ENCODE measurements at places on chromosomes 3 and 15.

- peak overlapping the region; percentile 48 for H3K27ac ChIP-seq
- no peaks in the 10 kb centered on the region for H3K4me1 ChIP-seq
- no peak for DNase-seq
- no peaks in the 10 kb centered on the region for H3K36me3 ChIP-seq
- no peak overlapping the region for H3K4me3 ChIP-seq
Observed at GRCh38 chr3:42369832-42370231, 40.6 kb downstream of the LYZL4 start.

GRCh38 chr3:127669541-127670228, 3.1 kb upstream of the ABTB1 start:
- no peaks in the 10 kb centered on the region for H3K4me1 ChIP-seq
- no peak overlapping the region for H3K4me3 ChIP-seq
- no peaks in the 10 kb centered on the region for H3K27me3 ChIP-seq

GRCh38 chr3:12484198-12484982, at the start of gene TSEN2:
TSS of gene TSEN2 (plus strand) at chr3:12484480. CDS start at chr3:12489801, 5,321 bp downstream.
- DNase-seq: peak; percentile 90
- H3K27me3 ChIP-seq: no peaks in the 10 kb centered on the region
- peak within 1 kb of the TSS; percentile 74 for H3K27ac ChIP-seq
- peak within 1 kb of the TSS; percentile 70 for H3K4me3 ChIP-seq
- no peaks in the 10 kb centered on the region for H3K4me1 ChIP-seq

GRCh38 chr15:42146551-42147430, 9.6 kb downstream of the PLA2G4F start:
- H3K27ac ChIP-seq: no peak overlapping the region
- DNase-seq: no peak
- no peaks in the 10 kb centered on the region for H3K4me1 ChIP-seq

DNA sequence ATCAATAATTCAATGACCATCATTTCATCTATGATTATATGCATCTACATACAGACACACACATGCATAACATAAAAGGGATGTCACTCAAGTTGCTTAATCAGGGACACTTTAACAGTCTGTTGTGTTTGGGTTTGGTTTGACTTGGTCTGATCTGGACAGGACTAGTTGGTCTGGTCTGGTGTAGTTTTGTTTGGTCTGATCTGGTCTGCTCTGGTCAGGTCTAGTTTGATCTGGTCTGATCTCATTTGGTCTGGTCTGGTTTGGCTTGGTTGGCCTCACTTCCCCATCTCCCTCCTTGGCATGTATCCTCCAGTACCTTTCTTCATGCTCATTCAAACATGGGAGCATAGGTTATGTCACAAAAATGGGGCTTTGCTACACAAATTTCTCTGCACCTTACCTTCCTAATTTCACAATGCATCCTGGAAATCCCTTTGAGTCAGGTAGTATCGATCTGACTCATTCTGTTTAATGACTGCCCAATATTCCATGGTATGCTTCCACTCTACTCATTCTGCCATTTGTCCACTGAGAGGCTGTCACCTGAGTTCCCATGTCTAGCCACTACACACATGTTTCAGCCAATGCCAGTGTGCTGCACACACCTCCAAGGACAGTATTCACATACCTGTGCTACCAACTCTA, 73.0 kb upstream of the TPM1 start:
- no peaks in the 10 kb centered on the region for H3K27me3 ChIP-seq
- H3K4me3 ChIP-seq: no peak overlapping the region
- DNase-seq: no peak
- no peaks in the 10 kb centered on the region for H3K36me3 ChIP-seq
